Fibroblast of the aortic adventitia (primary cell): ENCODE measurements at places on chromosomes 1 and 21. TPM values are rescaled to one million over a fixed set of nuclear protein-coding genes. Genes with fewer than 3 reads are reported as not detected.

DNA sequence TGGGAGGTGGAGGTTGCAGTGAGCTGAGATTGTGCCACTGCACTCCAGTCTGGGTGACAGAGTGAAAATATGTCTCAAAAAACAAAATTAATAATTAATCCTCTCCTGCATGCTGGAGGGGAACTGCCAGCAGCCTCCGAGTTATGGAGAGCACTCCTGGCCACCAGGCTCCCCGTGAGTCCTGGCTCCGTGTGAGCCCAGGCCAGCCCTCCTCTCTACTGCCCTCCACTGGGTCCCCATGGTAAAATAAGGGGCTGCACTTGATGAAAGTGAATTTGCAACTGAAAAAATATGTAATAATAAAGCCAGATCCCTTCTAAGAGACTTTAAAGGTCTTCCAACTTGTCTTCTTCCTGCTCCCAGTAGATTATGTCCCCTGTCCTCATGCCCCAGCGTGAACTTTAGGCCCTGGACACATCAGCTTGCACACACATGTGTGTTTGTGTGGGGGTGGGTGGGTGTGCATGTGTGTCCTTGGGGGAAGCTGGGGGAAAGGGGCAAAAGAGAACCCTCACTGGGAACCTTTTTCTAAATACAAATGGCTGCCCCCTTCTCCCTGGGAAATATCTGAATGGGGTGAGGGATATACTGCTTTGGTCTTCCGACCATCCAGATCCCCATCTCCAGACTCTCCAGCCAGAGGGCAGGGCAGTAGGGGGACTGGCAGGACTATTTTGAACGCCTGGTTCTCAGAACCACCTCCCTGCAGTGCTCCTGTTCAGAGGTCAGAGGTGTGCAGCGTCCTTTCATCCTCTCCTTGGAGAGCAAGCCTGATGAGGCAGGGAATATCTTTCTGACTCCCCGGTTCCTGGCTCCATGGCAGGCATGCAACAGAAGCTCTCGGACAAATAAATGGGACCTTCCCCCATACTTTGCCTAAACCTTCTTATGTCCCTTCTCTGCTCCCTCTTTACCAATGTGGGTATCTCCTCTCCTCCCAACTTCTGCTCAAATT, 26.2 kb downstream of the NEK2 start:
- peak; percentile 38 for DNase-seq

DNA sequence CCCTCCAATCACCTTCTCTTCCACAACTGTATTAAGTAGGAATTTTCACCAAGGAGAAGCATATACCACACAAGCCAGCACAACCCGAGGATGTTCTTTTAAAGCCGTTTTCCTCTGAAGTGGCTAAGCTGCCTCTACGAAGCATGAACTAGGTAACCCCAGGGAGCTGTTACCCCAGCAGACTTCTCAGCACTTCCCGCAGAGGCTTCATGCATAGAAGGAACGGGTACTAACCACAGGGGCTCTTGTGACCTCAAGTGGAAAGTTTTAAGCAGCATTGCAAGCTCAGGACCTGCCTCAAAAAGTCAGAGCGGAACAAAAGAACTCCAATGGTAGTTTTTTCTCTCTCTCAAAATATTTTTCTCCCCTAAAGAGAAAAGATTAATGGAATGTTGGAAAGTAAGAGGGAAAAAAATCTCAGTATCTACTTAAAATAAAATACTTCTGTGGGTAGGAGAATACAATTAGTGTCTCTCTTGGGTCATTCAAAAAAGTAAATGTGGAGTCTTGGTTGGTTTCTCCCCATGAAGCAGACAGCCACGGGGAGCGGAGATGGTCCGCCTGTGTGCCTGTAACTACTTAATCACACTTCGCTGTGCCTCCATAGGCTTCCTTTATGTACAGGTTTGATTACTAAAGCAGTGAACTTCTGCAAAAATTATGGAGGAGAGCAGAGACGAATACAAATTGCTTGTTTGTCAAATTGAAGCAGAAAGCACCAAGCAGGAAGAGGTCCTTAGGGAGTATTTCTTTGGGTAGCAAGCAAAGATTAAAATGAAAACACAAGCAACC, 40.9 kb downstream of the STX6 start:
- DNase-seq: no peak

DNA sequence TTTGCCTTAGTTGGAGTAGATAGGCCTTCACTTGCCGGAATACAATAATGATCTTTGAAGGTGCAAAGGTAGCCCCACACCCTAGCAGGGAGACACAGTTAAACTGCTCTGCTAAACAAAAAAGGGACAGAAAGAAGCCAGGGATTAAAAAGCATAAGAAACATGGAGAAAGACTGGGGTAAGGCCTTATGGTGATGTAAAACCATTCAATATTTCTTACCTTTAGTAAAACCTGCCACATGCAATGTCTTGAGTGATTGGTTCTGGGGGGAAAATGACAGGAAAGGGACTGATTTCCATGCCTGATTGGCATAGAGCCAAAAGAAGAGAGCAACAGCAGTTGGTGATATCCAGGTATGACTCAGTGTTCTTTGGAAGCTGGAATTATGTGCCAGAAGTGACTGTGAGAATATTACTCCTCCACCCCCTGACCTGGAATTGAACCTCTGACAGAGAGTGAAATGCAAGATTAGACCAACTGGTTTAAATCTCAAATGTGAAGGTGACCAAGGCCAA, 8.1 kb downstream of the DNASE2B start:
- peak; percentile 44 for DNase-seq

DNA sequence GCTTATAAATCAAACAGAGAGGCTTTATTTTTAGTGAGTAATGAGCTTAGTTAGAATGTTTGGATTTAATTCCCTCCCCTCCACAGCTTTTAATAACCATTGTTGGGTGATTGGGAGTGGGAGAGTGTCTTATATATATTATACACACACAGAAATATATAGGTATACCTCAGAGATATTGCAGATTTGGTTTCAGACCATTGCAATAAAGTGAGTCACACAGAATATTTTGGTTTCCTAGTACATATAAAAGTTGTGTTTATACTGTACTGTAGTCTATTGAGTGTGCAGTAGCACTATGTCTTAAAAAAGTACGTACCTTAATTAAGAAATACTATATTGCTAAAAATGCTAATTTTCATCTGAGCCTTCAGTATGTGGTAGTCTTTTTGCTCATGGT, 44.4 kb downstream of the RPS6KC1 start:
- no peak for DNase-seq

LY9 gene
- total RNA-seq: 0.25 TPM in 1 of 2 replicates, not detected in the other

GRCh38 chr1:156748670-156749418, 2.6 kb downstream of the HDGF start:
- peak; percentile 72 for DNase-seq

SH2D2A gene
- total RNA-seq: not detected in 2 replicates

DNA sequence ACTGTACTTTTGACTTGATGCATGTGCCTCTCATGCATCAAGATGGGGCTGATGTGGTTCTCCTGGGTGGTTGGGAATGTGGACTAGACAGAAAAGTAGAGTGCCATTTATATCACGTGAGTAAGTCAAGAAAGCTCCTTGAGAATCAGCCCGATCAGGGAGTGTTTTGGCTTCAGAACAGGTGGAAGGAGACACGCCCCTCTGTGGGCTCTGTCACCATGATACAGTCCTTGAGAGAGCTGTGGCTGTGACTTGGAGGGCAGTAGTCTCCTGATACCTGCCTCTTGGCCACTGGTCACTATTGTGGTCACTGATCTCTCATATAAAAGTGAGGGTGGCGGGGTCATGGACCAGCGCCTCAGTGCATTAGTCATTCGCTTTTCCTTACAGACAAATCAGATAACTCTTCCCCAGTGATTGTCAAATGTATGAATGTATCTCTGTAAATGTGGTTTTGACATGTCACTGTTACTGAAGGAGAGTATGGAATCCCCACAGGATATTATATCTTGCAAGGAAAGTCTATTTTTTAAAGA, 8.9 kb upstream of the C4BPB start:
- DNase-seq: no peak
